LHCN-M2 (cell line): ENCODE measurements at places on chromosomes 6 and 20.

GRCh38 chr6:17349427-17349826 is 44.0 kb upstream of the CAP2 start:
- DNase-seq, result peak; percentile 90

- DNase-seq, result no peak
Measured at GRCh38 chr20:63567386-63568169, 6.5 kb downstream of the HELZ2 start.

- peak; percentile 41 for DNase-seq
Measured at GRCh38 chr6:140253096-140253495, 878.6 kb upstream of the CITED2 start.

DNA sequence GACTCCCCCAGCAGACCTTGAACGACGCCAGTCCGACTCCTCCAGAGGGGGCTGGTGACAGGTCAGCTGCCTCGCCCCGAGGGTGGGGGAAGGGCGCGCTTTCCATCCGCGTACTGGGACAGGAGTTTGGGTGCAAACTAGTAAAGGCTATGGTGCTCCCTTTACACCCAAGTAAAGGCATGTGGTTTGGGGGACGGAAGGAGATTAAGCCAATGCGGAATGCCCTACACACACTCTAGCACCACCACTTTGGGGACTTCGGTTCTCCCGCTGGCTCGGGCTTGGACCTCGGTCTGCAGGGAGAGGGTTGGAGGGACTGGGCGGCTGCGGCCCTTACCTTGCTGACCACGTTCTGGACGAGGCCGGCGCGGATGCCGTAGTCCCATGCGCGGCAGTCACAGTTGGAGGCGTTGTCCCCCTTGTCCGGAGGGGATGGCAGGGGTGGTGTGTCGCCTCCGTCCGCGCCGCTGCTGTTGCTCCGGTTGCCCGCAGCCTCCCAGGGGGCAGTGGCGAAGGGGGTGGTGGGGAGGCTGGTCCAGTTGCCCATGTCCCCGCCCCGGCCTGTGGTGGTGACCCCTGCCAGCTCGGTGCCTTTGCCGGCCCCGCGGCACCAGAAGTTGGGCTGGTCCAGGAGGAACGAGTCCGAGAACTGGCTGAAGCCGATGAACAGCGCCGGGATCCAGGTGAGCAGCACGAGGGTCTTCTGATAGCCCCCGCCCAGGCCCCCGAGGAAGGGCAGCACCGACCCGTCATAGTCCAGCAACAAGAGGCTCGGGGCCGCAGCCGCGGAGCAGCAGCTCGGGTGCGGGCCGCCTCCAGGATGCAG is 1.1 kb downstream of the SLC22A23 start:
- DNase-seq, result no peak

DNA sequence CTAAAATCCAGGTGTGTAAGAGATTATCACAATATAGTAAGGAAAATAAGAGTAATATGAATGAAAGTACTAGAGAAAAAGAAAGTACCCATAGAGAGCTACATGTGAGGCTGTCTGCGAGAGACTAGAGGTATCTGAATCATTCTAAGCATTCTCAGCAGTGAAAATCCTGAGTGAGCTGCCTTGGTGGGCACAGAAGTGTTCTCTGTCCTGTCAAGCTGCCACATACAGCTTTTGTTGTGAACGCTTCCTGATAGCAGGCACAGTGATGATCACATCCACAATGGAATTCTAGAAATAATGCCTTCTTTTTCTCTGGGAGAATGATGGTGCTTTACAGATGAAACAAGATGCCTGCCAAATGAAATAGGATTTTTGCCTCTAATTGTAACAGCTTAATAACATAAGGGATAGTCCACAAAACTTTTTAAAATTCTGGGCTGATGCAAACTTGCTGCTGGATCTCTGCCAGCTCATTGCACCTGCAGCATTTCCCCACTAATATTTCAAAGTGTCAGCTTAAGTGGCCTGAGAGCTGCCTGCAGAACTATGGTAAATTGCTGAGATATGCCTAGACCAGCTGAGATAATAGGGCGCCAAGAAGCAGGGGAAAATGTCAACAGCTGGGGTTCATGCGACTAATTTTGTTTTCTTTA is 620.5 kb downstream of the DOK5 start:
- DNase-seq, result no peak

DNA sequence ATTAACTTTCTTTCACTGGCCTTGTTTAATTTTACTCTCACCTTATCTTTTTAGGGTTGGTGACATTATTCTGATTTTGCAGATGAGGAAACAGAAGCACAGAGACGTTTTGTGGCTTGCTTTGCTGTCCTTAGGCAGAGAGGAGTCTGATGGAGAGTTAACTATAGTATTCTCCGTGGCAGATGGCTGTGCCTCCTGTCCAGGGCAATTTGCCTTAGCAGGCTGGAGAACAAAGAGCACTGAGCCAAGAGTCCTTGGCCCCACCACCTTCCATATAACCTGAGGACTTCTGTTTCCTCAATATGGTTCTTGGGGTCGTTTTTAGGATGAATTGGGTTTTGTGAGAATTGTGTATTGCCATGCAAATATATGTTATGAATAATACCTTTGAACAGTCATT is 71.4 kb upstream of the BACH2 start:
- DNase-seq, result no peak

GRCh38 chr6:4020822-4021132 is 58.2 kb downstream of the FAM217A start:
- no peak for DNase-seq

DNA sequence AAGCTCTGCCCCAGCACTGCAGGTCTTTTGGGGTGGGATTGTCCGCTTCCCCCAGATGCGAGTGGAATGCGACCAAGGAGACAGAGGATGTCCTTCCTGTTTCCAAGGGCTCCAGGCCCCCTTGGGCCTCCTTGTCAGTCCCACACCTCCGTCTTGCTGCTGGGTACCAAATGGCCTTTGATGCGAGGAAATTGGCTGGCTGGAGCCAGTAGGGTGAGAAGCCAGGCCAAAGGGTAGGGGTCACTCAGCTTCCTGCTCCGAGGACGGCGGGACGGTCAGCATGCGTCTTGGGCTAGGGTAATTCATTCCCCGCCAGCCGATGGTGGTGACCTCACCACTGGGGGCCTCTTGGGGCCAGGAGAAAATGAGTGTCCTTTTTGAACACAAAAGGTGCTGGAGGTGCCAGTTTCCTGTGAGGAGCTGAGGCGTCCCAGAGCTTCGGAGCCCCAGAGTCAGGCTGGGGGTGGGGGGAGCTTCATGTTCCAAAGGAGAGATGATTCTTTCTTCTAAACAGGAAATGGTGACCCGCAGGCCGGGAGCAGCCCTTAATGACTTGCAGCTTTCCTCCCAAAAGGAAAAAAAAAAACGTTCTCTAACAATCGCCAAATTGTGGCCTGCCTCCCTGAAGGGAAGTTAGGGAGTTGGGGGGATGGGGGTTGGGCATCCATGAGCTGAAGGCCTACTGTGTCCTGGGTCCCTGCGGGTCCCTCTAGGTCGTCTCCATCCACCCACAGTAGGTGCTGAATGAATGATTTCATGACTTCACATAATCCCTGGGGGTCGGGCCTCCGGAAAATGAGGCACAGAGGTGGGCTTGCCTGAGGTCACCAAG is 6.7 kb downstream of the SNAI1 start:
- DNase-seq, result no peak

DNA sequence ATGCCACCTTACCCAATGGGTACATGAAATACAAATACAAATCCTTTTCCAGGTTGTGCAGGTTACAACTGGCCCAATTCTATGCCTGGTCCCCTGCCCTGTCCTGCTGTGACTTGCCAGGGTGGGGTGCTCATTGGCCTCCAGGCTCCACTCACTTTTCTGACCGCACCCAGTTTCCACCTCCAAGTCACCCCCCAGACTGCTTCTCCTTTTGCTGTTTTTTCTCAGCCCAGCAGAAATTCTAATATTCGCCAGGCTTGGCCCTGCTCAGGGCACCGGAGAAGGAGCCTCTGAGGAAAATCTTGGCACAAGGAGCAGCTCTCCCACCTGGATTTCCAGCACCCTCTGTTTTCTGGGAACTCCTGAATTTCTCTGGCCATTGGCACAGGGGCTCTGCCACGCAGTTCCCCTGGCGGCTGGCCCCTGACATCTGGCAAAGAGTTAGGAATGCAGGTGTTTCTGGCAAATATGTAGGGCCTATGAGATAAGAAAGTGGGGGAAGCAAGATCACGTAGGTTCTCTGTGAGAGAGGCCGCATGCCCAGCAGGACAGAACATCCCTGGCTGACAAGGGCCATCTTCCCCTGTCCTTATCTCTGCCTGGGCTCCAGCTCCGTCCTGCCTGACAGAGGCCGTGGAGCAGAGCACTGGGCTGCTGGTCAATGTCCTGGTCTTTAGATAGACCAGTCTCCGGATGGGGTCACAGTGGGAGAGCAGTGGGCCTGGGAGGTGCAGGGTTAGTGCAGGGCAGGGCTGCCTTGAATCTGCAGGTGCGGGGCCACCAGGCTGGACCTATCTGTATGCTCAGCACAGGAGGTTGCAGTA is 2.9 kb upstream of the RAET1E start:
- DNase-seq, result no peak

- DNase-seq, result no peak
Measured at GRCh38 chr6:119891206-119891605, 541.6 kb upstream of the MAN1A1 start.

DNA sequence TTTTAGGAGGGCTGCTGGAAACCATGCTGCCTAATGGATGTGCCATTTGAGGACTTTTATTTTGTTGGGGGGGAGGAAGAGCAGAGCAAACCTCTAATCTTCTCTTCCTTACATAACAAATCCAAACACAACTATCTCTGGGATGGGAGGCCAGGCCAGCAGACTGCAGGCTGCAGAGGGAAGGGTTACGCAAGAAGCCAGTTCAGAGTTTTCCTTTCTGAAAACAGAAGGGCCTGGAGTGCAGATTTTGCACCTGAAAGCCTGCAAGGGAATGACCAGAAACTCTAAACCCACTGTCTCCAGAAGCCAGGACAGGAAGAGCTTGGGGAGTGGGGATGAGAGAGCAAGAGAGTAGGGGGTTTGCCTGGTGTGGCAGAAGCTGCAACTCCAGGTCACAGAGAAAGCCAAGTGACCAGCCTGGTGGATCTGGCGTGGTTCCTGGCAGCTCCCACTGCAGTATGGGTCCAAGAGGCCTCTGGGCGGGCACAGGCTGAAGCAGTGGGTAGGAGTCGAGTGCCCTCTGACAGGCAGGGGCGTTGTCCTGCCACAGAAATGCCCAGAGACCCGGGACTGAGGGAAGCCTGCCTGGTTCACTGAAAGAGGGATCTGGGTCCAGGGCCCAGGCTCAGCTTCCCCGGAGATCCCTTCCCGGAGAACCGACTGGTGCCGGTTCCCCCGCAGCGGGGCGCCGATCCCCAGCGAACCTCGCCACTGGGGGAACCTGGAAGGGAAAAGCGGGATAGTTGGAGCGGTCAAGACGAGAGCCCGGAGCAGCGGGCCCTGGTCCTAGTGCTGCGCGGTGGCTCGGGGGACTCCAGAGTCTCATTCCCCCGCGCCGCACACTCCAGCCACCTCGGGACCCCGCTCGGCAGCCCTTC is 6.7 kb downstream of the MAFB start:
- DNase-seq, result no peak

DNA sequence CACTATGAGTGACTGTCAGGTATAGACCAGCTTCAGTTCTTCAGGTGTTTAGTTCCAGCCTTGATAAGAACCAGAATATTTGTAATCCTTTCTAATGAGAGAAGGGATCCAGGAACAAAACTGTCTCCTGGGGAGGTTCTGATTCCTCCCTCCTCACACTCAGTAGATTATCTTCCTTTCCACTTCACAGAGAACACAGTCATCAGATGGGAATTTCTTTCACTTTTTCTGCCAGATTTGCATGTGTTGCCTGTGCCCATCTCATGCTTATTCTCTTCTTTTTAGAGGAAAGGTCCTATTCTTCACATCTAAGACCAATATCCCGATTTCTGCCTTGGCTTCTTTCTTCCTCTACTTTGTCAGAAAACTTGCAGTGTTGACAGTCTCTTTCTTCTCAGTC is 50.8 kb downstream of the CD109 start:
- DNase-seq, result peak; percentile 31

DNA sequence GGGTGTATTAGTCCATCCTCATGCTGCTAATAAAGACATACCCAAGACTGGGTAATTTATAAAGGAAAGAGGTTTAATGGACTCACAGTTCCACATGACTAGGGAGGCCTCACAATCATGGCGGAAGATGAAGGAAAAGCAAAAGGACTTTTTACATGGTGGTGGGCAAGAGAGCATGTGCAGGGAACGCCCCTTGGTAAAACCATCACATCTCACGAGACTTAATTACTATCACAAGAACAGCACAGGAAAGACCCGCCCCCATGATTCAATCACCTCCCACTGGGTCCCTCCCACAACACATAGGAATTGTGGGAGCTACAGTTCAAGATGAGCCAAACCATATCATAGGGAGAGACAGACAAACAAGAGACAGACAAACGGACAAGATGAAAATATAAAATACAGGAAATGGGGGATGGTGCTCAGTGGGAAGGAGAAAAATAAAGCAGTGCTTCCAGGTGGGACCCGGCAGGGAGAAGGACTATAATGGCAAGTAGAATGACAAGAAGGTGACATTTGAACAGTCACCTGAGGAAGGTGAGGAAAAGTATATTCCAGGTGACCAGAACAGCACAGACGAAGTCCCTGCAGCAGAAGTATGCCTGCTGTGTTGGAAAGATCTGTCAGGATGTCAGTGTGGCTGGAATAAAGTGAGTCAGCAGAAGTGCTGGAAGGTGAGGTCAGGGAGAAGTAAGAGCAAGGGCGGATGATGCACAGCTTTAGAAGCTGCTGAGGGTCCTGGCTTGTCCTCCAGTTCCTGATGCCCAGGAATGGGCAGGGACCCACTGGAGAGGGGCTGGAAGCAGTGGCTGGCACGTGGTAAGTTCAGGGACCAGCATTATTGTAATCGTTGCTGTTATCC is 61.1 kb downstream of the SLC2A10 start:
- DNase-seq, result no peak

- no peak for DNase-seq
Measured at GRCh38 chr6:75935473-75935793, 137.0 kb downstream of the IMPG1 start.

DNA sequence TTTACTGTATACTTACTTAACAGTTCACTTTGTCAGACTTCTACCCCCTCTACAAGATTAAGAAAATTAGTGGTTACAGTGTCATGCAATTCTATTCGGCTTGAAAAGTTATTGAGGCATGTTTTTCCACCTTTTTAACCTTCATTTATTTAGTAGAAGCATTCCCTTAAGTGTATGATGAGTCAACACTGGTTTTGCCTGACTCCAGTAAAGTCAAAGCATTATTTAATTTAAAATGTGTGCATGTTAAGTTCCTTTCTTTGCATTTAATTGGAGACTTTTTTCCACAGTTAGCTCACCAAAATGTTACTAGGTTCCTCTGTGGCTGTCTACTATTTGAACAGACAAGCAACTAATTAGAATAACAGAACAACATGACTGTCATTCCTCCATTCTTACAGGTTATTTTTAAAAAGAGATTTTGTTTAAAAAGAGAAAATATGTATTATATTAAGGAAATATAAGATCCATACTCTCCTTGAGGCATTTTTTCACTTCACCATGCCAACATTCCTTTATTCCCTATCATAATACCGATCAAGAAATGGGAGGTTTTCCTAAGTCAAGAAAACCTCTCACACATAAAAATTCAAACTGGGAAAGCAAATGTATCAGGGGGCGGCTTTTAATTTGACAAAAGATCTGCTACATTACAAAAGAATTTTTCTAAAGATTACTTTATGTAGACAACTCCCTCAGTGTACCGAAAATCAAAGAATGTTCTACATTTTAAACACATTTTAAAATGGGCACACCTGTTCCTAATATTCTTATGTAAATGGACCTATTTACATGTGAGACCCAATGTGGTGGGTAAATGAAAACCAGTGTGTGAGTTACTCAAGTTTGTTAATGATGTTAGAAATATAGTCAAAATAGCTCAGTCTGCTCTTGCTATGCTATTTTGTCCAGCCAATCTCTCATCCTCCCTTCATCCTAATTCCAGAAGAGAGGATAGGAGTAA is 361.2 kb downstream of the UTRN start:
- no peak for DNase-seq

GRCh38 chr20:18191306-18191705 is 53.6 kb downstream of the KAT14 start:
- DNase-seq, result no peak
